Stomach (tissue), 19 donors: ENCODE measurements at places on chromosomes 12 and 14. TPM values are rescaled to one million over a fixed set of nuclear protein-coding genes. Genes with fewer than 3 reads are reported as not detected.
A peak's percentile ranks its signal among the peaks of the same experiment; 100 is the strongest.

Gene CLEC4C
- polyA plus RNA-seq: not detected

Gene RNU7-1
- polyA plus RNA-seq: not detected

GRCh38 chr12:67732857-67733256 is 84.3 kb downstream of the DYRK2 start:
- H3K27me3 ChIP-seq: no peaks in the 10 kb centered on the region
- no peaks in the 10 kb centered on the region for H3K36me3 ChIP-seq
- no peak overlapping the region for H3K27ac ChIP-seq
- DNase-seq: no peak
- no peaks in the 10 kb centered on the region for H3K4me1 ChIP-seq

DNA sequence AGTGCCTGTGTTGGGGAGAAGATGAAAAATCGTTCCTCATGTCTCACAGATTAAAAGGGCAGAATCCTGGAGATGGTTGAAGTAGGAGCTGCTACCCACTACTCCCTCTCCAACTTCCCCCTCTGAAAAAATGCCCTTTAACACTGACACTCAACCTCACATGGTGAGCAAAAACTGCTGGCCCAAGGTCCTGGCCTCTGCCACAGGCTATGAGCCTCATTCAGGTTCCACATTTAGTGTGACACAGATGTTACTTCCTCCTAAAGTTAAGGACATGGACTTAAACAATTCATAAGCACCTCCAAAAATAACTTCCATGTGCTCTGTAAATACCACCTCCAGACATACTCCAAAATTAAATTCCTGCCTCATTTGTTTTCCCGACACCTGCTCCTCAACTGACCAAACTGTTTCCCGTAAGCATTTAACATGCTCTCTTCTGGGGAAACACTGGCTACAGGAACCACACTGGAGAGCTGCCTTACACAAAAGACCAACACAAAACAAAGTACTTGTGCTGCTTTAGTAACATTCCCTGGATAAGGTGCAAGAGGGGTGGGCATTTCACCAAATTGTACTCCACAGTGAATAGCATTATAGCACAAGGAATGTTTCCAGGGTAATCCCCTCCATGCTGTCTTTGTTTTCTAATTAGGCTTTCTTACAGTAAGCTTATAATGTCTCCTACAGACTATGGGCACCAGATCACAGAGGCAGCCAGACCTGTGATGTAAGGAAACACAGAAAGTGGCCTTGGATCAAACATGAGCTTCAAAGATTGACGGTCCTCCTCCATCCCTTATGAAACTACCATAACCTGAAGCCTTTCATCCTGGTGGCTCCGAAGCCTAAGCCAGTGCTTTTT is 57.0 kb downstream of the PHLDA1 start:
- no peaks in the 10 kb centered on the region for H3K36me3 ChIP-seq
- H3K27ac ChIP-seq: no peak overlapping the region
- peaks cover 19% of the 10 kb centered on the region for H3K4me1 ChIP-seq
- no peaks in the 10 kb centered on the region for H3K27me3 ChIP-seq

Gene TRMT61A
- 16.9 TPM for polyA plus RNA-seq

- no peak overlapping the region for H3K4me3 ChIP-seq
- H3K36me3 ChIP-seq: no peaks in the 10 kb centered on the region
- H3K4me1 ChIP-seq: peaks cover 26% of the 10 kb centered on the region
Measured at GRCh38 chr12:59041241-59042121, 121.2 kb upstream of the LRIG3 start.

Gene ASPG
- polyA plus RNA-seq: 4.4 TPM

Gene KERA
- polyA plus RNA-seq: not detected

Gene GALNT6
- 11.8 TPM for polyA plus RNA-seq

Gene NT5DC3
- polyA plus RNA-seq: 3.5 TPM

- H3K4me1 ChIP-seq: peaks cover 44% of the 10 kb centered on the region
- H3K27me3 ChIP-seq: no peaks in the 10 kb centered on the region
- peaks cover 53% of the 10 kb centered on the region for H3K36me3 ChIP-seq
- H3K4me3 ChIP-seq: no peak overlapping the region
Measured at GRCh38 chr14:23561873-23562821, 5.4 kb downstream of the AP1G2 start.

Gene KIF21A
- polyA plus RNA-seq: 4.9 TPM

Gene JAG2
- 6.0 TPM for polyA plus RNA-seq

DNA sequence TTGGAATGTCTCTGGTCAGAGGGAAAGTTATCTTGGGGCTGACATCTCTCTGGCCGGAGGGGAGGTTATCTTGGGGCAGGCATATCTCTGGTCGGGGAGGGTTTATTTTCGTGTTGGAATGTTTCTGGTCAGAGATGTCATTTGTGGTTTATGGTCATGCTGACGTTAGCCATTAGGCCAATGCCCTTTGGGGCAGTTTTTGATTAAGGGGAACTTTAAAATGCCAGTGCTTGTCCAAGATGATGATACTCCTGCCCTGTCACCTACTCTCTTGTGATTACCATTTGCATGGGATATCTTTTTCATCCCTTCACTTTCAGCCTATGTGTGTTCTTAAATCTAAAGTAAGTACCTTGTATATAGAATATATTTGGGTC is 29.0 kb upstream of the A2M start:
- no peak overlapping the region for H3K27ac ChIP-seq
- DNase-seq: no peak
- H3K4me1 ChIP-seq: no peaks in the 10 kb centered on the region
- H3K36me3 ChIP-seq: no peaks in the 10 kb centered on the region
- no peak overlapping the region for H3K4me3 ChIP-seq

Gene NELL2
- polyA plus RNA-seq: 2.6 TPM

DNA sequence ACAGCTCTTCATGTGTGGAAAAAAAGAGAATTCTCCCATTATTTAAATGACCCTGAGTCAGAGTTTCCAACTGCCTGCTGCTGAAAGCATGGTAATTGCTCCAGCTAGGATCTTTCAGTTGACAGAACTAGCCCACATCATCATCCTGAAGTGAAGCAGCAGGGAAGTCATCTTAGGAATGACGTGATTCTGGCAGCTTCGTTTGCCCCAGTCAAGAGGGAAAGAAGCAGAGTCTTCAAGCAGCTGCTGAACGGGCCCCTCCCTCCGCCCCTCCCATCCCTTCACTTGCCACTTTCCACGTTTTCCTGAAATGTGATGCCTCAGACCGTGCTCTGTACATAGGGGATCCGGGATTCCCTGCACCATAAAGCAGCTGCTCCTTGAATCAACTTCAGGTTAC is 455.0 kb upstream of the TMEM132C start:
- no peak overlapping the region for H3K27ac ChIP-seq
- no peaks in the 10 kb centered on the region for H3K4me1 ChIP-seq
- no peaks in the 10 kb centered on the region for H3K27me3 ChIP-seq

Gene BICDL1
- polyA plus RNA-seq: 8.6 TPM

GRCh38 chr14:81401420-81402122 is 1.4 kb upstream of the STON2 start:
- no peak for DNase-seq
- H3K27ac ChIP-seq: peak overlapping the region; percentile 35
- no peak overlapping the region for H3K4me3 ChIP-seq
- no peaks in the 10 kb centered on the region for H3K36me3 ChIP-seq
- H3K4me1 ChIP-seq: no peaks in the 10 kb centered on the region

Gene FBXO34
- 13.0 TPM for polyA plus RNA-seq

Gene DPPA3
- not detected for polyA plus RNA-seq

- H3K4me1 ChIP-seq: peaks cover 42% of the 10 kb centered on the region
- peaks cover 31% of the 10 kb centered on the region for H3K36me3 ChIP-seq
- H3K27me3 ChIP-seq: no peaks in the 10 kb centered on the region
- DNase-seq: no peak
- no peak overlapping the region for H3K4me3 ChIP-seq
Measured at GRCh38 chr12:132824053-132824452, 4.6 kb downstream of the GOLGA3 start.

Gene TRHDE
- 0.37 TPM for polyA plus RNA-seq

Gene TMEM132D
- not detected for polyA plus RNA-seq

- no peaks in the 10 kb centered on the region for H3K4me1 ChIP-seq
- H3K4me3 ChIP-seq: peak overlapping the region; percentile 9
- DNase-seq: no peak
- H3K27me3 ChIP-seq: no peaks in the 10 kb centered on the region
- no peak overlapping the region for H3K27ac ChIP-seq
Measured at GRCh38 chr12:6120796-6121473, 3.5 kb downstream of the VWF start.

DNA sequence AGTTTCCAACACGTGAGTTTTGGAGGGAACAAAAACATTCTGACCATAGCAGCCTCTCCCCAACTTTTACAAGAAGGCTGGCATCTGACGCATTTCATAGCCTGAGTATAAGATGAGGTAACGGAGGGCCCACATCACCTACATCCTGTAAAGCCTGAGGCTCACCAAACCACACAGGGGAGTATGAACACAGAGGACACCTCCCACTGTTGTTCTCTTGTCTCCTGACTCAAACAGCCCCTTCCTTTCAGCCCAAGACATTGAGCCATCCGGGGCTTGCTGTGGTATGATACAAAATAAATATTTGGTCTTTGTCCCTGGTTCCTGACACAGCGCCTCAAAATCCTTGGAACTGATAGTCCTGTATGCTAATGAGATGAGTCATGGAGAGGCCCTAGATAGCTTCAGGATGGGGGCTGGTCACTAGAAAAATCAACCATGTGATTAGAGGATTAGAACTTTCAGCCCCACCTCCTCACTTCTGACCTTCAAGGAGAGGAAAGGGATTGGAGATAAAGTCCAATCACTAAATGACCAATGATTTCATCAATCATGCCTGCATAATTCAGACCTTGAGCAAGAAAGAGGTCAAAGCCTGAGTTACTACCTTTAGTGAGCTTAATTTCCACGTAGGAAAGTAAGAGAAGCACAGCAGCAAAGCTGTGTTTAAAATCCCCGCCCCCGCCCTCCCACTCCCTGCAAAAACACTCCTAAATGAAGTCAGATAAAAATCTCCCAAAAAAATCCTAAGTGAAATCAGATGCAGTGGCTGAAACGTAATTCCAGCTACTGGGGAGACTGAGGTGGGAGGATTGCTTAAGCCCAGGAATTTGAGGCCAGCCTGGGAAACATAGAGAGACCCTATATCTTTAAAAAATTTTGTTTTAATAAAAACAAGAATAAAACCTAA is 236.4 kb downstream of the PCNX1 start:
- peak overlapping the region; percentile 48 for H3K27ac ChIP-seq
- H3K4me3 ChIP-seq: no peak overlapping the region
- no peaks in the 10 kb centered on the region for H3K27me3 ChIP-seq
- H3K36me3 ChIP-seq: no peaks in the 10 kb centered on the region
- peaks cover 8% of the 10 kb centered on the region for H3K4me1 ChIP-seq

DNA sequence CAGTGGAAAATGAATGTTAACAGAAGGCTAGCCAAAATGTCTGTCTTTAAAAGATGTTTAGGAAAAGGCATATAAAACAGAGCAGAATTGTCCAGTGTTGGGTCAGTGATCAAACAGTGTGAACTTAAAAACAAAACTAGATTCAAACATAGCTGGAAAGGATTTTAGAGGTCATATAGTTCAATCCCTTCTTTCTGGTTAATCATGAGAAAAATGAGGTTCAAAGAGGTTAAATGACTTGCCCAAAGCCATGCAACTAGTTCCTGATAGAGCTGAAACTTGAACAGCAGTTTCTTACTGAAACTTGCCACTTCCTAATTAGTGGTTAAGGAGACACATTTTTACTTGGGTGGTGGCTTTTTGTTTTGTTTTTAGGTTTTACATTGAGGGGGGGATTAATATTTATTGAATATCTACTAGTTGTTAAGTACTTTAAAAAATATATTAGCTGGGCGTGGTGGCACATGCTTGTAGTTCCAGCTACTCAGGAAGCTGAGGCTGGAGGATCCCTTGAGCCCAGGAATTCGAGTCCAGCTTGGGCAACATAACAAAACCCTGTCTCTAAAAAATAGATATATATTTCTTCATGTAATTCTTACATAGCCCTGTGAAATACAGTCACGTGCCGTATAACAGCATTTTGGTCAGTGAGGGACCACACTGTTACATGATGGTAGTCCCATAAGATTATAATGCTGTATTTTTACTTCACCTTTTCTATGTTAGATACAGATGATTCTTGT is 20.4 kb downstream of the ACVR1B start:
- peaks cover 19% of the 10 kb centered on the region for H3K36me3 ChIP-seq
- DNase-seq: no peak
- peaks cover 56% of the 10 kb centered on the region for H3K4me1 ChIP-seq
- H3K27ac ChIP-seq: peak overlapping the region; percentile 76

Gene AQP2
- polyA plus RNA-seq: not detected

- no peaks in the 10 kb centered on the region for H3K27me3 ChIP-seq
- no peak for DNase-seq
- H3K4me3 ChIP-seq: no peak overlapping the region
- H3K27ac ChIP-seq: peak overlapping the region; percentile 28
Measured at GRCh38 chr12:3097836-3098235, 20.7 kb downstream of the TSPAN9 start.

Gene PHLDA1
- polyA plus RNA-seq: 26.5 TPM

Gene PYM1
- polyA plus RNA-seq: 42.8 TPM

- H3K4me3 ChIP-seq: no peak overlapping the region
- no peaks in the 10 kb centered on the region for H3K36me3 ChIP-seq
- no peaks in the 10 kb centered on the region for H3K27me3 ChIP-seq
Measured at GRCh38 chr12:30753233-30753632, 1.5 kb downstream of the CAPRIN2 start.

DNA sequence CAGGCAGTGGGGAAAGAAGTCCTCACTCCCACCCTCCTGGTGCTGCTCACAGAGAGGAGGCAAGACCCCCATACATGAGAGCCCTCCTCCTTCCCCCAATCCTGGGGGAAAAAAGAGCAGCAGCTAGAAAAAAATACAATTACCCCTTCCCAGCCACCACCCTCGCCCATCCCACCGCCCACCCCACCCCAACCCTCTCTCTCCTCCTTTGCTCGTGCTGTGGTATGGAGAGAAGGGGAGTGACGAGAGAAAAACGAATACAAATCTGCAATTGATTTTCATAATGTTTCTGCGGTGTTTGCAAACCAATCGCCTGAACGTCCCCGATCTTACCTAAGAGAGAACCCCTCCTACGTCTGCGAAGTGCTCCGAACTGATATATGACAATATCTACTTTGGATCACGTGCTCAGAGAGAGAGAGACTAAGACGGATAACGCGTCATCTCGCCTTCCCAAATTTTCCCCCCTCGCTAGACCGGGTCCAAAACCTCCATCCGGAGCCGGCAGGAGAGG is at the start of gene HOXC11:
HOXC11 (plus strand) TSS at position 405 of the 514 bp plus-strand sequence. CDS start 116 bp downstream, outside the sequence.
- DNase-seq: no peak
- peak within 1 kb of the TSS; percentile 35 for H3K4me3 ChIP-seq
- H3K36me3 ChIP-seq: no peaks in the 10 kb centered on the region
- H3K27ac ChIP-seq: no peak within 1 kb of the TSS

GRCh38 chr12:24227551-24227950 is 278.1 kb upstream of the SOX5 start:
- H3K4me3 ChIP-seq: no peak overlapping the region
- peaks cover 18% of the 10 kb centered on the region for H3K4me1 ChIP-seq
- H3K27me3 ChIP-seq: no peaks in the 10 kb centered on the region
- H3K27ac ChIP-seq: peak overlapping the region; percentile 6

GRCh38 chr12:90335566-90335965 is 619.4 kb downstream of the CCER1 start:
- H3K4me1 ChIP-seq: no peaks in the 10 kb centered on the region
- no peak overlapping the region for H3K27ac ChIP-seq
- H3K4me3 ChIP-seq: no peak overlapping the region
- no peaks in the 10 kb centered on the region for H3K36me3 ChIP-seq
